Activated T-helper 1 cell treated with Interleukin-2 at 50 U/mL for 16 hours (primary cell): ENCODE measurements at places on chromosomes 2 and 18.

GRCh38 chr2:179139506-179139905 is 89.6 kb upstream of the CCDC141 start:
- DNase-seq = no peak

DNA sequence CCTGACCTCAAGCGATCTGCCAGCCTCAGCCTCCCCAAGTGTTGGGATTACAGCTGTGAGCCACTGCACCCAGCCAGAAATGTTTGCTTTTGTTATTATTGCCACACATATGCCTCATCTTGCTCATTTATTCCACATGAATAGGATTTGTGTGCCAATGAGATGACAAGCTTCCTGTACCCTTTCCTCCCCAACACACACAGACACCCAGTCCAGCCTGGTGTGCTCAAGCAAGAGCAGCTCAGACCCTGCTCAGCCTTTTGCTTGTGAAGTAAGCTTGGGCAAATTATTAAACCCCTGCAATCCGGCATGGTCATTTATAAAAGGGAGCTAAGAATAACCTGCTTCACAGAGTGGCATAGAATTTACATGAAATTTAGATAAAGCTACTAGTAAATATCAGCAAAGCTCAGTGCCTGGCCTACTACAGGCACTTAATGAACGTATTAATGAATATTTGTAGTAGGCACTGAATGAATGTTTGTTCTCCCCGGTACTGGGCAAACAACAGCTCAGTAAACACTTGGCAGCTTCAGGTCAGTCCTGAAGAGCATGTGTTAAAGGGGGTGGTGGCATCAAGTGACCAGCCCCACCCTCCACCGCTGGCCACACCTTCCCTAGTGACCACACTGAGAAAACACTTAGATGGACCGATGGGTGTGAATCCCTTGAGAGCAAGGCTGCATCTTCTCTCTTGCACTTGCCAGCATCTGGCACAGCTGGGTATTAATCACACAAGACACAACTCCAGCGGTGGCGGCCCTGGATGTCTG is 280.2 kb downstream of the SRBD1 start:
- DNase-seq = no peak

- no peak for DNase-seq
Measured at GRCh38 chr2:46775722-46776121, 139.9 kb downstream of the MCFD2 start.

DNA sequence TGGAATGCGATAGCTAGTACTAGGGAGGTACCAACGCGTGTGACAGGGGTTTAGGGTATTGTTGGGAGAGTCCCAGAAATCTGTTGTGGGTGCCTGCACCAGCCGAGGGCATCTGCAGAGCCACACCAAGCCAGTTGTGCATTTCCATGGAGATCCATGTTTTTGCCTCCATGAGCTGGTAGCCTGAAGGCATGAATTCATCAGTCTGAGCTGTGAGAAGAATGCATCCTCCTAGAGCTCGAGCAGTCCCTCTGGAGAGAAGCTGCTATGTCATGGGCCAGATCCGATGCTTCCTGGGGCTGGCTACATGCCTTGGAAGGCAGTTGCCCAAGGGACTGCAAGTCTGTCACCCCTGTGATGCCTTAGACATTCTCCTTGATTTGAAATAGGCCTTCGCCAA is 57.9 kb downstream of the LIPG start:
- DNase-seq = no peak

DNA sequence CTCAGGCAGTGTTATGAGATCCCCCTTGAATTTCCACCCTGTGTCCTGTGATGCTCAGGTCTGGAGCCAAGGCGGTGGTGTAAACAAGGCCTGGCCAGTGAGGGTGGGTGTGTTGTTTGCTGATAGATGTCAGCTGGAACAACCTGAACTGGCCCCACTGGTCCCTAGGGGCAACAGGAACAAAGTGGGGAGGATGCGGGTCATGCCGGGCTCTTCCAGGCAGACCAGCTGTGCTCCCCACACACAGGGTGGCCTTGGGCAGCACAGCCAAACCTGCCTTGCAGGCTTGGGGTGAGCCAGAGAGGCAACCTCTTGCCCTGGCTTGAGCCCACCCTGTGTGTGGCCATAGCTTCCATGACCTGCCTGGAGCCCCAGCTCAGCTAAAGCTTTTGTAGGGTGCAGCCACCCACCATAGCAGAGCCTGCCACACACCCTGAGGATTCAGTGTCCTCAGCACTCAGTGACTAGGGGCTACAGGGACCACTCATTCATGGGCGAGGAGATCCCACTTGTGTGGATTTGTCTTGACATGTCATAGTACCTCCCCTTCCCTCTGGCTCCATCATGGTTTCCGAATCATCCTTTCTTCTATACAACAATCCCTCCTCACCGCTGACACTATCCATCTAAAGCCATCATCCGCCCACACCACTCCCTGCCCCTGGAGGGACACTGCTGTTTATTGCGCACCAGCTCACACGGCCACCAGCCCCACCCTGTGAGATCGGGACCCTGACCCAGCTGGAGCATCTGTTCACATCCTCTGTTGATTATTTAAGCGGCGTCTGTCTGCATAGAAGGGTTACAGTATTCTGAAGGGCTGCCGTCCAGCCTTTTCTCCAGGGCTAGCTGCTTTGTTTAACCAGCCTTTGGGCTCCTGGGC is 268.8 kb downstream of the CYP26B1 start:
- no peak for DNase-seq

DNA sequence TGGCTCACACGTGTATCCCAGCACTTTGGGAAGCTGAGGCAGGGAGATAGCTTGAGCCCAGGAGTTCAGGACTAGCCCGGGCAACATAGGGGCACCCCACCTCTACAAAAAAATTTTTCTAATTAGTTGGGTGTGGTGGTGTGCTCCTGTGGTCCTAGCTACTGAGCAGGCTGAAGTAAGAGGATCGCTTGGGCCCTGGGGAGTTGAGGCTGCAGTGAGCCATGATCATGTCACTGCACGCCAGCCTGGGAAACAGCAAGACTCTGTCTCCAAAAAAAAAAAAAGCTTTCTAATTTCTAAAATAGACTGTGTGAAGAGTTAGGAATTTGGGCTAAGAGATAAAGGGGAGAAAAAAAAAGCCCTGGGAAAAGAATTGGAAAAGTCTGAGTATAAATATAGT is 51.9 kb upstream of the NAB1 start:
- DNase-seq = no peak

- DNase-seq = no peak
Measured at GRCh38 chr2:12303181-12304030, 413.3 kb upstream of the TRIB2 start.

- DNase-seq = no peak
Measured at GRCh38 chr2:13638181-13638580, 921.4 kb downstream of the TRIB2 start.

GRCh38 chr18:12373116-12373770 is 3.8 kb downstream of the AFG3L2 start:
- no peak for DNase-seq

DNA sequence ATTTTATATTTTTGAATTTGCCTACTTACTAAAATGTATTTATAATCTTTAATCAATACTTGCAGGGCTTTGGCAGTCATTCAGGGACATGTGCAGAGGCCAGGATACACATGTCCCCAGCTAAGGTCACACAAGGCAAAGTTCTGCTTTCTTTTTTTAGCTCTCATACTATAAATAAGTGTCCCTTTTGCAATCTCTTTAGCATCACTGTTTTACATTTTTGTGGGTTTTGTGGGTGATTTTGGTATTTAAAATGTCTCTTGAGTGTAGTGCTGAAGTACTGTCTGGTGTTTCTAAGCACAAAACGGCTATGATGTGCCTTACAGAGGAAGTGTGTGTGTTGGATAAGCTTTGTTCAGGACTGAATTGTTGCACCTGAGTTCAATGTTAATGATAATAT is 309.0 kb upstream of the GULP1 start:
- DNase-seq = no peak

- DNase-seq = no peak
Measured at GRCh38 chr2:108620656-108621055, 86.4 kb downstream of the LIMS1 start.

DNA sequence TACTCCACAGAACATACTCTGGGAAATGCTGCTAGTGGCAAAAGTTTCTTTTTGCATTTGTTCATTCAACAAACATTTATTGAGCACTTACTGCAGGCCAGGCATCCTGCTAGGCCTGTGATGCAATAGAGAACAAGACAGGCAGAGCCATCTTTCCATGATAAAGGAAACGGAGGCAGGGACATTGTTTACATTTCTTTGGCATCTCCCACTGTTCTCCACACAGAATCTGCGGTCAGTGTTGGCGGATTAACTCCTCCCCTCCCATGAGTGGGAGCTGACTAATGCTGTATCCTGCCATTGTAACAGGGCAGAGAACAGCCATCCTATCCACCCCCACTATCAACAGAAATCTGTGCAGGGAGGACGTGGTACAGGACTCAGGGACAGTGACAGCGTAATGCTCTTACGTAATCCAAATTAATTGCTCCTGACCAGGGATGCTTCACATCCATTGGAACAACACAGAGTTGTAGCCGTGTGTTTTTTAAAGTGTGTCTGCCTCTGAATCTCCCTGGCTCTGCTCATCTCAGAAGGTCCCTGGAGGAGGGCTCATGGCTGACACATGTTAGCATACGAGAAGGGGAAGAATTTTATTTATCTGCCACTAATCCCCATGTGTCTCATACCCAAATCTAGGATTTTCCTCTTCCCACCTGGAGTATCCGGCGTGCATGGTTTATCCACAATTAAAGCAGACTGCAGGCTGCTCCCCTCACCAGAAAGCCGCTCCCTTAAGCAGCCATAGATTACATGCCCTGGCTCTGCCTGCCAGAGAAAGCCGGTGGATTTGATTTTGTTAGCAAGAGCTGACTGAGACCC is 32.3 kb downstream of the STEAP3 start:
- no peak for DNase-seq

GRCh38 chr18:46621871-46622270 is 35.1 kb downstream of the LOXHD1 start:
- DNase-seq = no peak

GRCh38 chr2:61750624-61751023 is 103.2 kb downstream of the FAM161A start:
- no peak for DNase-seq

DNA sequence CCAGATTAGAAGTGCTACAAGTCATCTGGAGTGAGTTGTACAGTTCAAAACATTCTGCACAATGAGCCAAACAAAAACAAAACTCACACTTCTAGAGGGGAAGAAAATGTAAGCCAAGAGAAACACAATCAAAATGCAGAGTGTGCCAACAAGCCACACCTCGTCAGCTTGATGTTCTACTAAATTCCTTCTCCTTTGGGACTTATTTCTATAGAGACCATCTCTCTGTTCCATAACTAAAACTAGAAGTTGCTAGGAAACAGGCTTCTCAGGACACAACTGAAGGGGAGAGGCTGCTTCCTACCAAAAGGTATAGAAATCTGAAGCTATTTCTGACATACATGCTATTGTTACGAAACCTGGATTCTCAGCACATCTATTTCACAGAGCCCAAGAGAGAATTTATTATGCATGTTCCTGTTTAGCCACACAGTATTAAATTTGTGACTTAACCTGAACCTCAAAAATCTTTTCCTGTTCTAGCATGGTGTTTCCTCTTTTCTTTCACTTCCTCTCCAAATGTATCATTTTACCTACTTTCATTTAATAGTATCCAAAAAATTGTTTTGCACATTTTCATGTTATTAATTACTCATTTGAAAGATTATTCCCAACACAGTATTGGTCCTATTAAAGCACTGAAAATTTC is 211.4 kb upstream of the CCDC150 start:
- no peak for DNase-seq

- DNase-seq = no peak
Measured at GRCh38 chr2:204115137-204116056, 178.8 kb downstream of the ICOS start.
